ENCODE measurements at places on chromosomes 11 and 22.
A peak's percentile ranks its signal among the peaks of the same experiment; 100 is the strongest.

DNA sequence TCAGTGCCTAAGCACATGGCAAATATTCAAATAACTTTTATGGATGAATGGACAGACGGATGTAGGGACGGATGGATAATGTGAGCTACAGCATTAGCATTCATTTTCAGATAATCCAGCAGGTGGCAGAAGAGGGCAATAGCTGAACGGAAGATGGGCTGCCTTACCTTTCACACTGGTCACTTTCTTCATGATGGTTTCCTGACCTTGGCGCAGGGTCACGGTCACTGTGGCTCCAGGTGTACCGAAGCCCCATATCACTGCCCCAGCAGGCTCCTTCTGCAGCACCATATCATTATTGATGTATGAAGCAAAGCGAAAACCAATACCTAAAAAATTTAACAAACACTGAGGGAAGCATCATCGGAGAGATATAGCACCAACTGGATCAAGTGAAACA lies 4.3 kb downstream of the SIAE start:
- peak; percentile 59 for DNase-seq

GRCh38 chr11:71940561-71941219 lies 11.8 kb downstream of the RNF121 start:
- DNase-seq: no peak

DNA sequence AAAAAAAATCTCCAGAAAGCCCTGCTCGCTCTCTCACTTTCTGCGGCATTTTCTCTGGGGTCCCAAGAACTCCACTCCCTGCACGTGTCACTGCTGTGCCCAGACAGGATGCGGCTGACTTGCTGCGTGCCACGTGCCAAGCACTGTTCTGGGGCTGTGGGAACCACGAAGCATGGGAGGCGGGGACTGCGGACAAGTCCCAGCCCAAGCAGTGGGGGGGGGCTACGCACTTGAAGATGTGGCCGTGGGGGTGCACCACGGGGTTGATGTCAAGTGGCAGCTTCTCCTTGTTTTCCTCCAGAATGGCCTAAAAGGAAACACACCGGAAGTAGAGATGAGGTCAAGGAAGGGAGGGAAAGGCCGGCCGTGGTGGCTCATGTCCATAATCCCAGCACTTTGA lies 10.8 kb downstream of the TTLL12 start:
- DNase-seq: no peak

DNA sequence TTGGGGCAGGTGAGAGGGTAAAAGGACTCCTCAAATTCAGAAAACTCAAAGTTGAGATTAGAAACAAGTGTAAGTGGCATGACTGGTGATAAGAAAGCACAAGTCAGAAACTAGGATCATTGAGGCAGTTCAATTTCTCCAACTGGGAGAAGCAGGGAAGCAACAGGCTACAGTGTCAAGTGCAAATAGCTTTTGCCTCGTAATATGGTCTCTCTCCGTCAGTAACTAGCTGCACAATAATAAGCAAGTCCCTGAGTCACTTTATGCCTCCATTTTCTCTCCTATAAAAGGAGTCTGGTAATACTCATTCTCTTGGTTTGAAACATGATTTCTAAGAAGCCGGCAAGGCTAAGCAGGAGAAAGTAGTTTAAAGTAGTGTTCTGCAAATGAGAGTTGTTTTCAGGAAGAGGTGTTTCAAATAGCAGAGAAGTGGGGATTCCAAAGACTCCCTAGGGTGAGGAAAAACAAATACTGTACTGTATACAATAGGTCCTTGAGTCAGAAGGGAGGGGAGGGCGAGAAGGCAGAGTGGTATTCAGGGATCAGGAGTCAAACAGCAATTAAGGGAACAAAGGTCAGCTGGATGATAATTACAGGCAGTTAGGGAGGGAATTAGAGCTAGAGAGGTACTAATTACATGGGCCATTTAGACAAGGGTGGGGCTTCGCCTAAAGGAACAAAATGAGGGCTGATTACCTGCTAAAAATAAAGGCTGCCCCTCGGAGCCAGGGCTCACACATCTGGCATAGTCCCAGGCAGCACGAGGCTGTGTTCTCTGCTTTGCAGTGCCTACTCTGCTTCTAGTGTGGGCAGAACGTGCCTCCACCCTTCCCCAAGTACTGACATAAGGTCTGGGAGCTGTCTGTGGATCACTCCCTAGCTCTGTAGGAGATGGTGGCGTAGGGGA lies 96.0 kb upstream of the BDNF start:
- no peak for DNase-seq

DNA sequence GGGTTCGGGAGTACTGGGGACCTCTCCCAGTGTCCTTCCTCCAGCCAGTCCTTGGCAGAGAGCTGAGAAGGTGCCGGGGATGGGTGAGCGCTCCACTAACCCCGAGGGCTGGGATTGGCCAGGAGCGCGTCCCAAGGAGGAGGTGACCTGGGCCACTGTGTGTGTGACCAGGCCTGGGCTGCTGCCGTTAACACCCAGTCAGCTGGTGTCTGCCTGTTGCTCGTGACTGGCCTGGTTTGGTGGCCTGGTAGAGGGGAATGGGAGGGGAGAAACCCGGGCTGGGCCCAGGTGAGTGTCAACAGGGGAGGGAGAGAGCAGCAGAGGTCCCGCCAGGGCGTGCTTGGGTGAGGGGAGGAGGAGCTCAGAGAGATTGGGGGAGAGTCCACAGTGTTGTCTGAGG lies 29.9 kb upstream of the GRAMD4 start:
- no peak for DNase-seq

DNA sequence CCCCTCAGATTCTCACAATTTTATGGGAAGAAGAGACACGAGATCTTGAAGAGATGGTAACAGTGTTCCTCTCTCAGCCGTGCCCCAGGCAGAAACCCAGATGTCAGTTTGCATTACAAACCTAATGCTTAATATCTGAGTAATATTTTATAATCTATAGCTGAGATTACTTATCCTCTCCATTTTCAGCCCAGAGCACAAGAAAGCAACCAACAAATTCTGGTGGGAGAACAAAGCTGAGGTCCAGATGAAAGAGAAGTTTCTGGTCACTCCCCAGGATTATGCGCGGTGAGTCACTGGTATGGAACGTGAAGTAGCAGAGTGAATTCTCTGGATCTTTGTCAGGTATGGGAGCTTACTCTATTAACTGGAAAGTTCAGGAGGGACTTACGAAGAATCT lies 884 bp downstream of the CENATAC start:
- DNase-seq: no peak

DNA sequence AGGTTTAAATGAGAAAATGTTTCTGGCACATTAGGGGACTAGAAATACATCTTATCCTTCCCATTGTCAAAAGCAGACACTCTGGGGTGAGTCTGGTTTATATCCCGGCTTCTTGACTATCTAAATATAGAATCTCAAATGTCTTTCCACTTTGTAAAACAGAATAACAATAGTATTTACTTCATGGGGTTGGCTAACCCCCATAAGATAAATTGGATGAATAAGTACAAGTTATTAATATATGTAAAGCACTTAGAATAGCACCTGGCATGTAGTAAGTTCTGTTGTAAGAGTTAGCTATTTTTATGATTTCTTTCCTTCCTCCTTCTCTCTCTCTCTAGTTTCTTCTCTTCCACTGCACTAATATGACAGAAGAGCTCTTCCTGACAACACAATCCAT lies 499.1 kb downstream of the INSC start:
- no peak for DNase-seq

GRCh38 chr11:94635072-94635471 lies 67.9 kb downstream of the PIWIL4 start:
- no peak for DNase-seq

DNA sequence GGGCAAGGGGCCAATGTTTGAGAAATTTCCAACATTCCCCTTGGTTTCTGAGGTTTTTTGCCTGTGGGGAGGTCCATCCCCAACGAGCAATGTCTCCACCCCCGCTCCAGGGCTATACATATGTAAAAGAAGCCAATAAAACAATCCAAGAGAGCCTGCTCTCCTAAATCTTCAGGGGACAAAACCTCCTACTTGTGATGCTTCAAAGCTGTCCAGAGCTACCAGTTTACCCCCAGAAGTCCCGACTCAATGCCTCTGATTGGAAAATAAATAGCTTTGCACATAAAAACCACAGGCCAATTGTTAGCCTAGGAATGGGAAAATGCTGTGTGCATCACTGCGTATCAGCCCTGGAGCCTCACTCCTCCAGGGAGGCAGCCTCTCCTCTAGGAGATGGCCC lies 66.0 kb upstream of the PAX6 start:
- no peak for DNase-seq

DNA sequence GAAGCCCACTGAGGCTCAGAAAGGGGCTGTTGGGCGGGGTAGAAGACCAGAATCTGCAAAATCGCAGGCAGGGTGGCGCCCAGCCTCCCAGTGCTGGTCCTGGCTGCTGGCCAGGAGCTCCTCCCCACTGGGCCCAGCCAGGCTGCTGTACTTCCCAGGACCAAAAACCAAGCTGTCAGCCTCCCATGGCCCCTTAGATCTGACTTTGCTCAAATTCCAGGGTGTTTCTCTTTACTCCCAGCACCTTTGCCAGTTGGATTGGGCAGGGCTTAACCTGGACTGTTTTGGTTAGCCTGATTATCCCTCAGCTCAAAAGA lies 44.2 kb upstream of the WEE1 start:
- no peak for DNase-seq

Measured in OCI-LY7 (cell line).